ENCODE measurements at places on chromosomes 7 and 10.

- DNase-seq, result no peak
Observed at GRCh38 chr10:105062951-105063350, 421.9 kb downstream of the SORCS3 start.

DNA sequence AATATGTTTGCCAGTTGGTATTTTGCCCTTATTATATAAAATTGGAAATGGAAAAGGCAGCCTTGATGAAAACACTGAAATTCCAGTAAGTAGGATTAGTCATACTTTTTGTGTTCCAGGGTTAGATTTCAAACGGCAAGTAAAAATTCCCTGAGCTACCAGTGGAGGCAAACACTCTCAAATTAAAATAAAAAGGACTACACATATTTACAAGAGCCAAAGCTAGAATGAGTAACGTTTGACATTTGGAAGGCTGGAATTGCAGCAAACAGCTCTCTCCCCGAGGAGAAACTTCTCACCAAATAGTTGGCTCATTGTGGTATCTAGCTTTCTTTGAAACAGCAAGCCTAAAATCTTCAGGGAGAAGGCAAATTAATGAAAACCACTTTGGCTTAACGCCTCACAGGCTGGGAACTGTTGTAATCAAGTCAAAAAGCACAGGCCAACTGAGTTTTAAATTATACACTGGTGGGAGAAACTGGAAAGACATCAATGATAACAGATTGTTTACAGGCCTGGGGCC lies 288.4 kb downstream of the SNX13 start:
- peak; percentile 97 for DNase-seq

GRCh38 chr7:39152701-39153100 lies 175.0 kb downstream of the POU6F2 start:
- DNase-seq, result no peak

DNA sequence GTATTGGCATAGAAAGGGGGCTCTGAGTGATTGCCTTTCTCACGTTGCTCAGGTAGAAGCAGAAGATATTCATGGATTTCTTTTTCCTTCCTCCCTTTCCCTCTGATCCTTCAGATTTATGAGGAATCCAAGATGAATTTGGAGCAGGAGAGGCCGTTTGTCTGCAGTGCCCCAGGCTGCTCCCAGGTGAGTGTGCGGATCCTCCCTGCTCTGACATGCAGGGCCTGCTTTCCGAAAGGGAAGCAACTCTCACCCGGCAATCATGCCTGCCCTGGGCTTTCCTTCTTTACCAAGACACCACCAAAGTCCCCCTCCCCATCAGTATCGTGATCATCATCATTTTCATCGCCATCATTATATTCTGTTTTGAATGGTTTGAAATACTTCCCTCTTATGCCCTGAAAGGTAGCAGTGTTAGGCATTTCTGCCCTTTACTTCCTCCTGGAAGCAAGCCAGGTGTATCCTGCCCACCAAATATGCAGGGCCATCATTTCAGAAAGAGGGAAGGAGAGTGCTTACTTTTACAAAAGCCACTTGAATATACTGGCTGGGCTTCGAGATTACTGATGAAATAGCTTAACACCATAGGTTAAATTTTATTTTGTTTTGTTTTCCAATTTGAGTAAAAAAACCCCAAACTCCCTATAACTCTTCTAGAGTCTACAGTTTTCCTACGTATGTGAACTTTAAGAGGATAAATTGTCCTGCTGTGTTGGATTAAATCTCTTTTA lies 75.9 kb downstream of the CREB5 start:
- no peak for DNase-seq

DNA sequence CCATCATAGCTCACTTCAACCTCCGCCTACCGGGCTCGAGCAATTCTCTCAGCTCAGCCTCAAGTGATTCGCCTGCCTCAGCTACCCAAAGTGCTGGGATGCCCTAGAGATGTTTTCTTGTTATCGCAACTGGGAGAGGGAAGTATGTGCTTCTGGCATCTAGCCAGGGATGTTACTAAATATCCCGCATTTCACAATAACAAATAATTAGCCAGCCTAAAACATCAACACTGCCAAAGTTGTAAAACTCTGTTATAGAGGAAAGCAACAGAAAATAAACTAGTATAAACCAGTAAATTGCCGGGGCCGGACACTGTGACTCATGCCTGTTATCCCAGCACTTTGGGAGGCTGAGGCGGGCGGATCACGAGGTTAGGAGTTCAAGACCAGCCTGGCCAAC lies 7.2 kb downstream of the INA start:
- peak; percentile 75 for DNase-seq

DNA sequence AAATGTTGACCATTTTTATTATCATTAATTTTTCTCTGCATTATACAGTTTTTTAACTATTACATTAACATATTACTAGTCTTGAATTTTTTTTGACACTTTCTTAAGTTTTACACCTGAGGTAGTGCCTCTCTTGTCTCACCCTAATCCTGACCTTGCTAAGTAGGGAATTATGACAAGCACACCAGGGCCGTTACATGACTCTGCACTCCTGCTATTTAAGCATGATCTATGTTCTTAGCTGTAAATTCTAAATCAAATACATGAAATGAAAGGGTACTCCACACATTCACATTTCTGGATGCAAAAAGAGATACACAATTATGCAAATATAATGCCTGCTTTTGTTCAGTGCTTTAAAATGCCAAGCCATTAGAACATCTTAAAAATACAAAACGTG lies 23.6 kb downstream of the CPVL start:
- no peak for DNase-seq

GRCh38 chr7:151992375-151992774 lies 33.1 kb upstream of the GALNT11 start:
- peak; percentile 47 for DNase-seq

GRCh38 chr10:74025380-74025978 lies 27.6 kb downstream of the VCL start:
- DNase-seq, result no peak

- no peak for DNase-seq
Observed at GRCh38 chr7:105322655-105323277, 66.0 kb downstream of the SRPK2 start.

All from fibroblast of mammary gland (primary cell).